Skin of body (tissue), 3 donors: ENCODE measurements at places on chromosomes 3 and 15.

DNA sequence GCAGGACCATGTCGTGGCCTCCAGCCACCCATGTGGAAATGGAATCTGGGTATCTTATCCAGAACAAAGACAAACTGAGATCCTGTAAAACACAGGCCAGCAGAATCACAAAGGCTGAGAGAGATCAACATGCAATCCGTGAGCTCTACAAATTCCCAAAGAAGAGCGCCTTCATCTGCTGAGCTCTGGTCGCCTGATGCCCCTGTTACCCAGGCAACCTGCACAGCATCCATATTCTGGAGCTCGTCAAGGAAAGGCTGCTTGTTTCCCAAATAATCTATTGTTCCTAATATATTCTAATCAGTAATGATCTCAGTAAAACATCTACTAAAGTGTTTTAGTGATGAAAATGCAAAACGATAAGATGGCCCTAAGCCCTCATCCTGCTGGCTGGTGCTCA lies 133.6 kb downstream of the OCA2 start:
- DNase-seq, result no peak

GRCh38 chr3:1117843-1118473 lies 25.1 kb downstream of the CNTN6 start:
- DNase-seq, result no peak

- no peak for DNase-seq
Observed at GRCh38 chr15:62063825-62064635, 2.7 kb upstream of the C2CD4A start.

- no peak for DNase-seq
Observed at GRCh38 chr15:37586976-37587375, 347.5 kb upstream of the TMCO5A start.

DNA sequence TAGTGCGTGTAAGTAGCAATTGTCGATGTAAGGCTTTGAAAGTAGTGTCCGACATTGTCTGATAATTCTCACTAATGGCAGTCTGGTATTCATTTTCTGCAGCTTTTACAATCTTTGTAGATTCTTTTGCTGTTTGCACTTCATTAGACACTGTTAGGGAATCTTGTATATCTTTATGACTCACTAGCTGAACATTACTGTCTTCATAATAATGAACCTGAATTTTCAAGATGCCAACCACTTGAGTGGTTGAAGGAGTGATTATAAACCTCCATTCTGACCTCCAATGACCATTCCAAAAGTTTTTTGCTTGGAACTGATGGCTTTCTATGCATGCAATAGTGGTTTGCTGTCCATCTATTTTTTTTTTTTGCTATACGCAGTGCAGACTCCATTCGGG lies 76.4 kb upstream of the MFGE8 start:
- DNase-seq, result no peak

GRCh38 chr3:49378249-49378895 lies 20.2 kb upstream of the GPX1 start:
- DNase-seq, result no peak

- DNase-seq, result no peak
Observed at GRCh38 chr3:122681284-122681973, 790 bp downstream of the PARP14 start.

- no peak for DNase-seq
Observed at GRCh38 chr3:104269771-104270170, 1096.9 kb upstream of the ALCAM start.

GRCh38 chr15:28107111-28107903 lies 8.2 kb upstream of the OCA2 start:
- no peak for DNase-seq

DNA sequence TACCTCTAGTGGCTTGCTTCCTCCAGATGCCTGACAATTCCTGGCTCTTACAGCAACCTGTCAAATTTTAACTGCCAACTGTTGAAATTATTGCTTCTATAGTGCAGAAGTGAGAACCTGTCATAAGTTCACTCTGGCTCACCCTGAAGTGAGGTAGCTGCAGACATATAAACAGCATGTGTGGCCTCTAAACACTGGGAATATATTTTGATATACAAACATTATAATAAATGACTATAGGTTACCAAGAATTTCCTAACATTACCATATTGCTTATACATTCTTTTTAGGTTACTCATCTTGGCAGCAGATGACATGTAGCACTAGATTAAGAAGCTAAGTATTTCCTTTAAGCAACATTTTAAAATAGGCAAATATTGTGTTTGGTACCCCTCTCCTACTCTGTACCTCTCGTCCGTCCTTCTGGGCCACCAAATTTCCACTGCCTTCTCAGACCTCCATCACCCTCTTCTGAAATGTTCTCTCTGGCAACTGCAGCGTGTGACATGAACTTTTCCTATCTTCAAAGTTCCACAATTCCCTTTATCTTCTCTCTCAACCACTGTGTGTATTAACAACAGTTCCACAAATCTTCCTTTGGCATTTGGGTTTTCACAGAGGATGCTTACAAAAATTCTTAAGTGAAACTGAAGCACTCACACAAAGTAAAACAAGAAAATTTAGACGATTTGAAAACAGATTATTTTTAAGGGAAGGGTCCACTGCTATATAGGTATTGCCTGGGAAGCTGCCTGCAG lies 15.3 kb upstream of the XXYLT1 start:
- DNase-seq, result no peak

- no peak for DNase-seq
Observed at GRCh38 chr15:91609231-91609630, 244.3 kb upstream of the SLCO3A1 start.

- DNase-seq, result no peak
Observed at GRCh38 chr15:26376243-26376642, 396.6 kb downstream of the GABRB3 start.

GRCh38 chr3:52019352-52020080 lies 23.8 kb upstream of the RPL29 start:
- no peak for DNase-seq

DNA sequence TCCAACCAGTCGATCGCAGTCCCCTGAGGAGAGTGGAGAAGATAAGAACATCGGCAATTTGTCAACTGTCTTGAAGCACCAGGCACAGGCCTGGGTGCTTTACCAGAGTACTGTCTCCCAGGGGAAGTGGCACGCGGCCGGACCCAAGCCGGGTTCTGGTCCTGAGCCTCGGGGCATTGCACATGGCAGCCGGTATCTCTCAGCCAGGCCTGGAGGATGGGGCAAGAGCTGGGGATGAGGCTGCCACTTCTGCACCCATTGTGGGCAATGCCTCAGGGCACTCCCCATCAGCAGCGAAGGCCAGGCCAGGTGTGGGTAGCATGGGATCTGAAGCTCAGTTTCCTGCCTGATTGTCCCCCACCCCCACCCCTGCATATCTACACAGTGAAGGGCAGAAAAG lies 77.5 kb downstream of the ADCY5 start:
- no peak for DNase-seq

- no peak for DNase-seq
Observed at GRCh38 chr15:96285729-96286254, 44.7 kb upstream of the NR2F2 start.
